Foreskin melanocyte (primary cell): ENCODE measurements at places on chromosomes 4 and X.

- no peak for DNase-seq
These were observed at the start of the genes DHRSX and ZBED1 for GRCh38 chrX:2500803-2501558. Gene DHRSX, minus strand, starts transcription at chrX:2500976. Its CDS starts 51 bp downstream, at chrX:2500925. Gene ZBED1, minus strand, starts transcription at chrX:2500976. Its CDS starts 10,257 bp downstream, at chrX:2490719.

GRCh38 chrX:10015355-10015722 is 48.2 kb downstream of the CLDN34 start:
- DNase-seq = no peak

- DNase-seq = no peak
These were observed 8.7 kb upstream of the ANK2 start for GRCh38 chr4:113040793-113041192.

DNA sequence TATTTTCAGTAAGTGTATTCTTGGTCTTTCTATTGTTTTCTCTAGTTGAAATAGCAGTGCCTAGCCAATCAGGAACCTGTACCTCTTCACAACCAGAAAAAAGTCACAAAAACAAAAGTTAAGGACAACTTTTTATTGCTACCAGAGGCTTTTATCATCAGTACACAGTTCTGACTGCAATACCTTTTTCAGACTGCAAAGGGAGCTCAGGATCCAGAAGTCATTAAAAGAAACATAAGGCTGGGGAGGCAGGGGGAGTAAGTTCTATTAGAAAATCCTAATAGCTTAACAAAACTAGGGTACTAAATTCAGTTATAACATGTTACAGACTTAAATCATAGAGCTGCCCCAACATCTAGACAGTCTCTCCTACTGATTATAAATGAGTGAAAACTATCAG is 28.8 kb downstream of the CCNI start:
- no peak for DNase-seq

GRCh38 chrX:72254816-72255215 is 16.0 kb upstream of the ERCC6L start:
- DNase-seq = no peak

GRCh38 chr4:147975933-147976928 is 244.3 kb downstream of the ARHGAP10 start:
- DNase-seq = peak; percentile 73

DNA sequence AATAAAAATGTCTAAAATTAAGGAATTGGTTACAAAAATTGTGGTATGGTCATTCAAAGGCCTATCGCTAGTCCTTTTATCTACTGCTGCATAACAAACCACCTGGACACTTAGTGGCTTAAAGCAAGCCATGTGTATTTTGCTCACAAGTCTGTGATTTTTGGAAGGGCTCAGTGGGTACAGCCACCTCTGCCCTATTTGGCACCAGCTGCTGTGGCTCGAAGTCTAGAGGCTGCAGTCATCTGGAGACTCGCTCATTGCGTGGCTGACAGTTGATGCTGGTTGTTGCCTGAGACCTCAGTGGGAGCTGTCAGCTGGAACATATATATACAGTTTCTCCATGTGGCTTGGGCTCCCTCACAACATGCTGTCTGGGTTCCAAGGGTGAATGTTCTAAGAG is 60.8 kb upstream of the MID1 start:
- no peak for DNase-seq

- peak; percentile 85 for DNase-seq
These were observed 41.5 kb upstream of the FAT1 start for GRCh38 chr4:186765138-186765537.

GRCh38 chrX:130716781-130717413 is 186.1 kb downstream of the ENOX2 start:
- no peak for DNase-seq

DNA sequence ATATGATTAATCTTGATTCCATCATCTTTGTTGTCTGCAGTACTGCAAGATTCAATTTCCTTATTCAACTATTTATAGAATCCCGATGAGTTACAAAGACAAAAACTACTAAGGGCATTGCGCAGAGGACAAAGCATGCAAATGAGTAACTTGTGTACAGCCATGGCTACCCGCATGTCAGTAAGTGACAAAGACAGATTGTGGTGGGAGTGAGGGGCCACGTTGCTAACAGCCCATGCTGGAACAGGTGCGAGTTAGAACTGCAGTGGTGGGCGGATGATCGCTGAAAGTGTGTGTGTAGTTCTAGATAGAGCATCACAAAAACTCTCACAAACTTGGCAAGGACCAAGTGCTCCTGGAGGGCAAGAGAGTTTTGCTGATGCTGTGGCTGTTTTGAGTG is 49.5 kb downstream of the ACOX3 start:
- DNase-seq = no peak

GRCh38 chr4:148955564-148956297 is 513.5 kb upstream of the NR3C2 start:
- DNase-seq = no peak

DNA sequence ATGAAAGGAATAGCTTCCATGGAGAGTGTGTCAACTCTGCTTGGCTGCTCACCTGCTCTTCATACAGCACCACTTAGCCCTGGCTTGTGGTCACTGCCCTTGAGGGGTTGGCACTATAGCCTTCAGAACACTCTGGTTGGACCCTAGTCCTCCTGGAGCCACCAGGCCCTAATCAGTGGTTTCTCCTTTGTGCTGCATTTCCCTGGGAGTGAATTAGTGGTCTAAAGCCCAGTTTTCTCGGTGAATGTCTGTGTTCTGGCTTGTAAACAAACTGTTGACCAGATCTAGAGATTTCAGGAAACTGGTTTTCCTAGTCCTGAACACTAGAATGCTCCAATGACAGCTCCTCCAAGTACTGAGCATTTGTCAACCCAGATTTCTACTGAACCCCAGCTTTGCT is 28.6 kb upstream of the TMEM154 start:
- DNase-seq = no peak

DNA sequence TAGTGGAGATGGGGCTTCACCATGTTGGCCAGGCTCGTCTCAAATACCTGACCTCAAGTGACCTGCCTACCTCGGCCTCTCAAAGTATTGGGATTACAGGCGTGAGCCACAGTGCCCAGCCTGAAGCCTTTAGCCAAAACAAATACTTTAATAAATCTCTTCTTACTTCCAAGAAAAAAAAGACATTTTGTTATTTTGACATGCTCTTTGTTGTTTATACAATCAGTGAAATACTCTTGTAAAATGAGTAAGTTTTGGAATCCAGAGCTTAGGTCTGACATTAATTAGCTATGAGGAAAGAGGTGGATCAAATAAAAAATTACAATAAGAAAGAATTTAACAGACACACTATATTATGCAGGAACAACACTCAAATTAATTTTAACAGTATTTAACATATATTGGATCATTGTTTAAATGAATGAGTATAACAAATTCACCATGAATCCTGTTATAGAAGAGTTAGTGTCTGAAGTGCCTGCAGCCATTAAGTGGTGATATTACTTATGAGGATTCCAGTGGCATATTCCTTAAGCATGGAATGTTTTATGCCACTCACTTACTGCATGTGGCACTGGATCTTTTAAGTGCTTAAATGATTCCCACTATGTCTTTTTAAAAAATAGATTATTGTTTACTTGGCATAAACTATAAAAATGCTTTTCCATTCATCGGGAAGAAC is 260.1 kb upstream of the GIMD1 start:
- DNase-seq = peak; percentile 67

GRCh38 chrX:51406688-51407519 is 74.3 kb downstream of the NUDT10 start:
- DNase-seq = no peak

GRCh38 chr4:12118651-12119213 is 690.0 kb upstream of the HS3ST1 start:
- DNase-seq = no peak

- no peak for DNase-seq
These were observed 20.5 kb downstream of the AMTN start for GRCh38 chr4:70538869-70539268.

- no peak for DNase-seq
These were observed 735.1 kb downstream of the GLUD2 start for GRCh38 chrX:121782544-121782943.

GRCh38 chr4:180164799-180165198 is 2078.4 kb upstream of the TENM3 start:
- peak; percentile 32 for DNase-seq

DNA sequence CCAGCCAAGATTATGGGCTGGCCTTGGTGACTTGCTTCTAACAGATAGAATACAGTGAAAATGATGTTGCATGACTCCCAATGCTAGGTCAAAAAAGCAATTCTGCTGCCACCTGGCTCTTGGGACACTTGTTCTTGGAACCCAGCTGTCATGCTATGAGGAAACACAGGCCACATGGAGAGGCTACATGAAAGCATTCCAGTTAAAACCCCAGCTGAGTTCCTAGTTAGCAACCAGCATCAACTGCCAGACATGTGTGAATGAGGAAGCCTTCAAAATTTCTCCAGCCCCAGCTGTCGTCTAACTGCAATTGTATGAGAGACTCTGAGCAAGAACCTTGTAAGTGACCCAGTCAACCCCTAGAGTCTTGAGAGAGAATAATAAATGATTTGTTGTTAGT is 105.2 kb upstream of the FGF16 start:
- DNase-seq = no peak

DNA sequence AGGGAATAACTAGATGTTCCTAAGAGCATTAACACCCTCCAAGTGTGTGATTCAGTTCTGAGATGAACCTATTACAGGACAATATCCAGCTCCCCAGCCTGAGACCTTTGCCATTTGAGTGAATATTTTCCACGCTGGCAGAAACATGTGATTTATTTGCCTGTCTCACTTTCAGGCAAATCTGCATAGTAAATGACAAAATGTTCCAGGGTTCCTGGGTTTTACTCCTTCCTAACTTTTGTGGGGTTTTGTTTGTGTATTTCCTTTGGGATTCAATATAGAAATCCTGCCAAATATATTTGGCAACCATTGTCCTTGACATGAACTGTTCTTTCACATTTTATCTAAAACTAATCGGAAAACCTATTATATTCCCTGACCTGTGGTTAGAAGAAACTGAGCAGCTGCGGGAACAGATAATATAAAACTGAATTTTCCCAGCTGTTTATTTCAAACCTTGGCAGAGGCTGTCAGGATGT is 12.5 kb downstream of the F8 start:
- DNase-seq = no peak

- DNase-seq = no peak
These were observed 72.5 kb downstream of the FAT1 start for GRCh38 chr4:186651181-186651603.

DNA sequence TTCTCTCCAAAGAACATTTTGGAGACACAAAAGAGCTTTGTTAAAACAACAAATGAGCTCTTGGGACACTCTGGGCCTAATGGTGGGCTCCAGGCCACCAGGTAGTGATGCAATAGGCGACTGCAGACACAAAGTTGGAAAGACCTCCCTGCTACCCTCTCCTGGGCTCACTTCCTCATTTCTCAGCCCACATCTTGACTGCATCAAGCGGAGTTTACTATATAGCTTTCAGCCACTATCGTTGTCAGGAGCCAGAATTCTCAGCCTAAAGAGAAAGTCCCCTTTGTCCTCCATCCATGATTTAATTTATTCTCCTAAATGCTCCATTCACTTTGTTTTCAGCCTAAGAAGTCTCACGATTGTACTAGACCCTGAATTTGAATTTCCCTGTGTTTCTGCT is 114.9 kb downstream of the EFHC2 start:
- no peak for DNase-seq

GRCh38 chr4:18194278-18194677 is 172.7 kb upstream of the LCORL start:
- no peak for DNase-seq
